ENCODE measurements at places on chromosomes 5 and 9. TPM values are rescaled to one million over a fixed set of nuclear protein-coding genes. Genes with fewer than 3 reads are reported as not detected.

GRCh38 chr5:141878186-141878710 is at the start of gene PCDH1:
Gene PCDH1, minus strand, starts transcription at chr5:141878410. Its CDS starts 148 bp downstream, at chr5:141878262.
- peak; percentile 66 for DNase-seq

GRCh38 chr5:179732918-179733771 is 523 bp downstream of the MAML1 start:
- DNase-seq: peak; percentile 70

- no peak for DNase-seq
Observed at GRCh38 chr5:72325566-72326305, 5.6 kb downstream of the PTCD2 start.

The SPATA31A3 gene
- total RNA-seq: not detected

The ISL1 gene
- not detected for total RNA-seq

All from ascending aorta (tissue), 2 donors.